SK-N-SH treated with all-trans-retinoic acid at 6 μM for 48 hours (cell line): ENCODE measurements at places on chromosomes 5 and 9.

GRCh38 chr5:92969781-92970237, 611.2 kb downstream of the NR2F1-AS1 start:
- no peak for ATAC-seq

DNA sequence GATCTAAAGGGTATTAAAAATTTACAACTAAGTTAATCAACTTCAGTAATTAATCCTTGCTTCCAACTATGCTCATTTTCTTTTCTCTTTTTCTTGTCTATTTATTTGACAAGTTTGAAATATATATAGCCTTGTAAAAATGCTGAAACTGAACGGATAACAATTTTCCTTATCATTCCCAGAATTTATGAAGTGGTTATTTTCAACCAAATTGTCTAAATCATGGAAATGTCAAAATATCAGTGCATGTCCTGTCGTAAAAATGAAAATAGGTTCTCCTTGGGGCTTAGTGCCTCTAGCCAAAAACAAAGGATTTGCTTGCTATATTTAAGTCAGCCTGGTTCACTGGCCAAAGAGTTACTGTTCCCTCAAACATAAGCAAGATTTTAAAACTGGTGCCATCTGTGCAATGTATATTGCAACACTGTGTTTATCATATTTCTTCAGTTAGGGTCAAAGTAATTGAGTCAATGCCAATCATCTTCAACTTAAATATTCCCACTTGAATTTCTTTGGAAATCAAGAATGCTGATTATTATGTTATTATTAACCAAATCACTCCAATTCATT, 798.3 kb downstream of the MAT2B start:
- no peak for ATAC-seq

- no peak for ATAC-seq
Measured at GRCh38 chr9:137866226-137867141, 11.1 kb upstream of the CACNA1B start.

DNA sequence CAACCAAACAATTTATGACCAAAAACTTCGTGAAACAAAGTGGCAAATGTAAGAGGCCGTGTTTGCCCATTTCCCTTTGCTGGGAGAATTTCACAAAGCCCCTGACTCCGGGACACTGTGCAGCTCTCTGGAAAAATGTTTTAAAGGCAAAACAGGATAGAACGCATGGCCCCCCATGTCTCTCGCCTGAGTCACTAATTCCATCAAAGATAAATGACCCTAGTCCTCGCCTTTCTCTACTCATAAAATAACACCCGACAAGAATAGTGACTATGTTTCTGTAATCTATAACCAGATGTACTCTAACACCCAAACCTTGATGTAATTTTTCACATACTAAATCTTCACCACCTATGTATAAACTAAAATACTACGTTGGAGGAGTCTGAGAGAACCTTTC, 55.7 kb upstream of the SAP30L start:
- ATAC-seq: 0 out of 3 replicates have a peak, but pooled peaks have one; percentile 30

DNA sequence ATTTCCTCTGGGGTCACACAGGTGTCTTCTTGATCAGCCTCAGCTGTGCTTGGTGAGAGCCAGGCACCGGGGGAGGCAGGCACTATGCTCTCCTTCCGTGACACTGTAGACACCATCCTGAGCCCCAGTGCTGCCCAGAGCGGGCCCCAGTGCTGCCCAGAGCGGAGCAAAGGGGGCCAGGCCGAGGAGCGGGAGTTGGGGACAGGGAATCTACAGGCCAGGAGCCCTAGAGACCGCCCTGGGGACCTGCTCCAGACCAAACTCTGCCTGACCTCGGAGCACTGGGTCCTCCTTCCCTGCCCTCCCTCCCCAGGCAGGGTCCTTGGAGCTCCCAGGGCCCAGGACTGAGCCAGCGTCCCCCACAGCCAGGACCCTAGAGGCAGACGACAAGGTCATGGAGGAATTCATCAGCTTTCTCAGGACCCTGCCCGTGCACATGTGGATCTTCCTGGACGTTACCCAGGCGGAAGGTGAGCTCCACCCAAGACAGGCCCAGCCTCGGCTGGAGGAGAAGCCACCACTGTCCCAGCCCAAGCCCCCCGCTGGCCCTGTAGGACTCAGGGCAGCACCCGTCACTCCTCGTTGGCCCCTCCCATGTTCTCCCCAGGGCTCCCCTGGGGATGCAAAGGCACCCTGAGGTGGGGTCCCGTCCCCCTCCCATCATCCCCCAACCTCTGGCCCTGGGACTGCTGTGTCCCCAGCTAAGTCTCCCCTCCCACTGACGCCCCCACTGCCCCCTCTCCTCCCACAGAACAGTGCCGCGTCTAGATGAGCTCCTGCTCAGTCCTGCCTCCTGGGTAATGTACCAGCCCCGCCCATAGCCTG, 30.2 kb downstream of the PAEP start:
- no peak for ATAC-seq

DNA sequence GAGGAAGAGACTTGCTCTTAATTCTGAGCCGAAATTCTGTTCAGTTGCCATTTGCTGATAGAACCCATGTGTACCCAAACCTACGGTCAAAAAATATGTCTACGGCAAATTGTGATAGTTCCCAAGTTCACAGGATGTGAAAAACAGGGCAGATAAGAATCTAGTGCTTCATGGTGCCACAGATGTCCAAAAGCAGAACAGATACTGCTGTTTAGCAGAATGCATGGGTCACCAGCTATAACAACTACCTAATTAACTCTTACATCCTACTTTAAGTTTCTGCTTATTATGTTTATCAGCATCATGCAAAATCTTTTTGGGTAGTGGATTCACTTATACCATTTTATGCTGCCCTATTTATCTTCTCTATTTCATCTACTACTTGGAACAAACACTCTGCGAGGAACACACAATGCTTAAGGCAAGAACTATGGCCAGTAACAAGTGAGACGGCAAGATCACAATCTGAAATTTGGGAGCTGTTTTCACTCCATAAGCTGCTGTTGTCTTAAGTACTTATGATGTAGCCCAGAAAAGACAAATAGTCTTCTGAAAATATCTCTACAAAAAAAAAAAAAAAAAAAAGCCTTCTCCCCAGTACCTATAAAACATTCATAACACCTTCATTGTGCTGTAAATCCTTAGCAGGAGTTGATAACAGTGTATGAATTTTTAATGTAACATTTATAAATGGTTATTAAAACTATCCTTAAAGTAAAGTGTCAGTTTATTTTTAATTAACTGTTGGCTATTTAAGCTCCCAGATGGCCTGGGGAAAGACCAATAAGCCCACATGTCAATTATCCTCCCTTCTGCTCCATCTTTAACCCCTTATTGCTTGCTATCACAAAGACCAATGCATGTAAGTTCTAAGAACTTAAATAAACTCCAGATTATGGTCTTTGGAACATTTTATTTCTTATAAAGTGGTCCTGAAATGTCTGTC, 232.3 kb downstream of the TLR4 start:
- ATAC-seq: no peak

DNA sequence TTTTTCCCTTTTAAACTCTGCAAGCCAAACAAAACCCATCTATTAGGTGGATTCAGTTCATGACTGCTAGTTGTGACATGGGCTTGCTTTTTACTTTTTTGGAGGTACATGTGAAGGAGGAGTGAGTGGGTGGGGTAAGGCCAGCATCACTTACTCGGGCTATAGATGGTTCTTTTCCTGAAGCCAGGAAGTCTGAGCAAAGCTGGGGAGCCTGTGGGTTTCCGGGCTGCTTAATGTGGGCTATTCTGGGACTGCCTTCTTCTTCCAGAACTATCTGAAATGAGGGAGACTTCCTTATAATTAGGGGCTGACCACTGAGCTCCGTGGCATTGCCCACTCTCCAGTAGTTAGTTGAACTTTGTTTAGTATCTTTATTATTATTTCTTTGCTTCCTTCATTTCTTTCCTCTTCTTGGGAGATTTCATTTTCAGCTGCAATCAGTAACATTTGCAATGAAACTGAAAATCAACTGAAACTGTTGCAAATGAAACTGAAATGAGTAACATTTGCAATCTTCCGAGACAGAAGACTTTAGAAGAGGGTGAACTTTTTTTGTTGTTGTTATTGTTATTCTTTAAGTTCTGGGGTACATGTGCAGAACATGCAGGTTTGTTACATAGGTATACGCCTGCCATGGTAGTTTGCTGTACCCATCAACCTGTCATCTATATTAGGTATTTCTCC, 204.9 kb downstream of the LRRC70 start:
- no peak for ATAC-seq

DNA sequence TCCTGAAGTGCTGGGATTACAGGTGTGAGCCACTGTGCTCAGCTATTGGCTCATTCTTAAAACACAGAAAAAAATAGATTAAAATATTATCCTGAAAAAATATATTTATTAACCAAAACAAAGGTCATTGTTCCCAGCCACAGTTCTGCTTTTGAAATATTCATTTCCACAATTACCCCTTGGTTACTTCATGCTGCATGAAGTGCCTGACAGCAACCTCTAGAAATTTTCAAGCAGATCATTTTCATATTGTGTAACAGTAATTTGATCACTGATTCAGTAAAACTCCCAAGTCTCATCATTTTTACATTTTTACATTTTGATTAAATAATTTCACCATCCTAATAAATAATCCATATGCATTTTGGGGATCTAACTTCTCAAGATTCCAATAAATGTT, 18.8 kb upstream of the GNAQ start:
- no peak for ATAC-seq

GRCh38 chr5:39652036-39652435, 227.3 kb upstream of the DAB2 start:
- no peak for ATAC-seq

GRCh38 chr5:113450929-113451328, 16.1 kb upstream of the TSSK1B start:
- no peak for ATAC-seq

GRCh38 chr9:76603931-76604570, 145.1 kb downstream of the GCNT1 start:
- no peak for ATAC-seq

- ATAC-seq: no peak
Measured at GRCh38 chr5:96332535-96333366, 100.3 kb downstream of the PCSK1 start.

GRCh38 chr5:174418809-174419539, 305.4 kb upstream of the MSX2 start:
- peak; percentile 69 for ATAC-seq

DNA sequence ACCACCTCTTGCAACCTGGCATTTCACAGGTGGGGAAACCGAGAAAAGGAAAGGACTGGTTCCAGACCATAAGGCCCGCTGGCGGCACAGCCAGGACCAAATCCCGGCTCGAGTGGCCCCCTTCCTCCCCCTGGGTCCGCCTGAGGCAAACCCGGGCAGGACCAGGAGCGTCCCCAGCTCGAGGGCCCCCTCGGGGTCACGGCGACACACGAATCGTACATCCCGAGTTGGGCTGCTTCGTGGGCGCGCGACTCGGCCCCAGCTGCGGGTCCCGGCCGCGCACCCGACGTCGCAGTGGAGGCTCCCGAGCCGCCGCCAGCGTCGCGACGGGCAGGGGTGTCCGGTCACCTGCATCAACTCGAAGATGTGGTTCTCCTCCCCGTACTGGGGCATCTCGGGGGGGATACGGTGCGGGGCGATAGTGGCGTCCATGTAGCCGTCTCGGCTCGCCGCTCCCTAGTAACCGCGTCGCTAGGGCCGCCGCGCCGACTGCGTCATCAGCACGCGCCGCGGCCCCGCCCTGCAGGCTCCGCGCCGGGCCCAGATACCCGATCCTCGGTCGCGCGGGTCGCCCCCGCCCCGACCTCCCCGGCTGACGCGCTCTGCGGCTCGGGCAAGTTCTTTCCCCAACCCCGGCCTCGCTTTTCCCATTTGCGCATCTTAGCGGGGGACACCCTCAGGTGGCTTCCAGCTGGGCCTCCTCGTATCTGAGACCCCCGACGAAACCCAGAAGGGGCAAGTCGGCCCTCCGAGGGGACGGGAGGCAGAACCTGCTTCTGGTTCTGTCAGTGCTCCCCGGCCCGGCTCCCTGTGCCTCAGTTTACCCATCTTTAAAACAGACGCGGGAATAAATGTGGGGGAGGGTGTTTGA, at the start of gene AK8:
TSS of gene AK8 (minus strand) at position 461 of the 871 bp plus-strand sequence. CDS start at position 432, 29 bp downstream.
- peak; percentile 88 for ATAC-seq
